ENCODE measurements at places on chromosomes 5 and 9. TPM values are rescaled to one million over a fixed set of nuclear protein-coding genes. Genes with fewer than 3 reads are reported as not detected.

DNA sequence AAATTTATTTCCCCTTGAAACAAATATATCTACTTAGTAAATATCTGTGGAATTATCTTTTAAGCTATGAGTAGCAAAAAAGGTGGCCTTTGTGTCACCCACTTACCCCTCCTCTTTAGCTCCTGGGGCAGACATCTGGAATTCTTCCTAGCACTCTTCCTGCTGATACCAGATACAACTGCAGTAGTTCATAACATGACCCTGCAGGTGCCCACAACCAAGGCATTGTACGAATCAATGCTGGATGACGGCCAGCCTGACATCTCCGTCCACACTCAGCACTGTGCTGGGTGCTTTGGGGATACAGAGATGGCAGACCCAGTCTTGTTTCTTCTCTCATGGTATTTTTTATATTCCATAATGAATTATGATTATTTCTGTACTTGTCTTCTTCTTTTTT lies 152.3 kb downstream of the GOLPH3 start:
- no peak for DNase-seq

GRCh38 chr9:88458716-88459465 lies 70.6 kb downstream of the SPIN1 start:
- no peak for DNase-seq

DNA sequence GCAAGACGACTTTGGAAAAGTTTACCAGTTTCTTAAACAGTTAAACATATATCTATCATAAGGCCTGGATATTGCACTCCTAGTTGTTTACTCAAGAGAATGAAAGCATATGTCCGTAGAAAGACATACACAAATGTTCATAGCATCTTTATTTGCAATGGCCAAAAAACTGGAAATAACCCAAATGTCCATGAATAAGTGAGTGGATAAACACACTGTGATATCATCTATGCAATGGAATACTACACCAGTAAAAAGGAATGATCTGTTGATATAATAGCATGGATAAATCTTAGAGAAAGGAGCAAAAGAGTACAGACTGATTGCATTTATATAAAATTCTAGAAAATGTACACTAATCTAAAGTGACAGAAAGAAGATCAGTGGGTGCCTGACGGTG lies 28.0 kb upstream of the VCAN start:
- DNase-seq: no peak

GRCh38 chr9:109906766-109907382 lies 126.9 kb downstream of the PALM2AKAP2 start:
- DNase-seq: no peak

- no peak for DNase-seq
Observed at GRCh38 chr9:137387114-137387890, 35.7 kb downstream of the EXD3 start.

FST gene
- 7.5 TPM for polyA plus RNA-seq

DNA sequence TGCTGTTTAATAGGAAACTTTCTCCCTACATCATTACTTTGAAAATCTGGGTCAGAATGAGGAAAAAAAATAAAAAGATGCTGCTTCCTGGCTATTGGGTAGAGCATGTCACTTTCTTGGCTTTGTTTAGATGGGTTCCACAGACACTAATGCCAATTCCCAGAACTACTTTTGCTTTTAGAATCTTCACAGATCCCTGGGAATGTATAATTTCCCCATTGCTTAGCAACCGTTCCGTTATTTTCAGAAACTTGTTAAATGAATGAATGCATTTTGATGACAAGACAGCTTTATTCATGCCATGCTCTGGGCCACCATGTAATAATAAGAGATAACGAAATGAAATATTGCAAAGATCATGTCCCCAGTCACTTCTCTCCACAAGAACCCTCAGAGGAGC lies 126.5 kb upstream of the TRPC7 start:
- no peak for DNase-seq

GRCh38 chr9:107043886-107044285 lies 180.9 kb downstream of the ZNF462 start:
- DNase-seq: no peak

GRCh38 chr9:76528642-76529190 lies 69.7 kb downstream of the GCNT1 start:
- DNase-seq: peak; percentile 71

DNA sequence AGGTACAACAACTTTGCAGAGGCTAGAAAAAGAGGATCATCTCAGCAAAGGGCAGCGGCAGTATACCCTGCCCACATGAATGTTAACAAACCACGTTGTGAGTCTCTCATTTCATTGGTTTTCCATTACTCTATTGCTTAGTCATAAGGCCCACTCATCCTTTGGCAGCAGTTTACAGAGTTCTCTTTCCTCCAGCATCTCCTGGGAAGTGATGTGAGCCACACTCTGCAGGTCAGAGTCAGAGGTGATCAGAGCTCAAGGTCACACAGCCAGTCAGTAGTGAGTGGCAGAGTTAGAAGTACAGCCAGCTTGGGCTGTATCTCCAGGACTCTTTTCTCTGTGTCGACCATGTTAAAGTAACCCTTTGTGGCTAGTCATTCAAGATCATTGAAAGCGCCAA lies 599.6 kb upstream of the GRAMD2B start:
- DNase-seq: no peak

DNA sequence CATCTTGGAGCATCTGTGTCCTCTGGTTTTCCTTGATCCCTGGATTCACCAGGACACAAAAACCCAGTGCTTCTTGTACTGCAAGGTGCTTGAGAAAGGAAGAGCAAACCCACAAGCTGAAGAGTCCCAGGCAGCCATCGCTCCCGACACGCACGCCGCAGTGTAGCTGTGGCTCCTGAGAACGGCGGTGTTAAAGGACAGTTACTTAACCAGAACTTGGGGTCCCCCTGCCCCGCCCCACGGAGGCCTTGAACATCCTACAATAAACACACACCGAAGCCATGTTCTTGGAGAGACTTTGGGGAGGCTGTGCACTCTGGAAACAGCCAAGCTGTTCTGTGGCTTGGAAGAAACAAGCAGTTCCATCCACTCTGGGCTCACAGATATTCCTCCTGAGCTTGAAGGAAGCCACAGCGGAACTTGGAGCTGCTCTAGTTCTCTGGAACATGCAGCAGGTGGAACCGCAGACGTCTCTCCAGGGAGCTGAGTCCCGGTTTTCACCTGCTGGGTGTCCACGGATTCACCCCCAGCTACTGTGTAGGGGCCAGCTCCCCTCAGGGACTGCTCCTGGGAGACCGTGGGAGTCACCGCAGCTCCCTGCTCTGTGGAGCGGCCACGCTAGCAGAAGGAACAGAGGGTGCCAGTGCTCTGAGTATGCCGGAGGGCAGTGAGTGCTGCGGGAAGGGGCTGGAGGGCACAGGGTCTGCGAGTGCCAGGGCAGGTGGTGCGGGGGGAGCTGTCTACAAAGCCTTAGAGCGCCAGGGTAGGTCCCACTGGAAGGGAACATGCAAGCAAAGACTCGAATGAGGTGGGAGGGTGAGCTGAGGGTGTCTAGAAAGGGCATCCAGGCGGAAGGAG lies 107.3 kb downstream of the ADAMTS2 start:
- no peak for DNase-seq

TMC1 gene
- not detected for polyA plus RNA-seq

PCDHA9 gene
- polyA plus RNA-seq: not detected

DNA sequence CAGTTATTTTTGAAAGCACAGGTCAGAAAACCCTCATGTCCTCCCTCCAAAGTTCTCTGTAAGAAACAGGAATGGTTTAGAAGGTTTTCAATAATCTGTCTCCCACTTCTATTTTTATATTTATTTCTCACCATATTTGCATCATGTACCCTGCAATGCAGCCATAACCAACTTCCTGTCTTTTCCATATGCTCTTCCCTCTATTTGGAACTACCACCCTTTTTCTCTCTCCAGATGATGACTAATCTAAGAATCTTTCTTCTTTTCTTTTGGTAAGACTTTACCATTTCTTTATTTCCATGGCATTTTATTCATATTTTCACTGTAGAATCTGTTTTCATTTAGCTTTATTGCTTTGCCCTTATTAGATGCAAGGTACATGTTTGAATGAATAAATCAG lies 33.9 kb downstream of the MAN2A1 start:
- no peak for DNase-seq

GRCh38 chr9:8494571-8494970 lies 695.0 kb upstream of the DMAC1 start:
- no peak for DNase-seq

- DNase-seq: no peak
Observed at GRCh38 chr9:115107701-115108100, 10.3 kb downstream of the TNC start.

DNA sequence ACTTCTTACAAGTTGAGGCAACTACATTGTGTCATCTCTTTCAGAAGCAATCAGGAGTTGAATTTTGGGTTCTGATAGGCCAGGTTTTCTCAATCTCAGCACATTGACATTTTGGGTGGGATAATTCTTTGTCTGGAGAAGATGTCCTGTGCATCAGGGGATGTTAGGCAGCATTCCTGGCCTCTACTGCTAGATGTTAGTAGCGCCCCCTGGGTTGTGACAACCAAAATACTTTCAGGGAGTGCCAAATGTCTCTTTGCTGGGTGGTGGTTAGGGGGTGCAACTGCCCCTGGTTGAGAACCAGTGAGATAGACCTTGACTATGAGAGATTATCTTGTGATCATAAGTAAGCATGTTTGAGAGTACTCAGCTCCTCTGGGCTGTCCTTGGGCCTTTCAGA lies 164.3 kb upstream of the KLF9 start:
- no peak for DNase-seq

- DNase-seq: no peak
Observed at GRCh38 chr5:35785601-35786085, 71.0 kb upstream of the IL7R start.

DNA sequence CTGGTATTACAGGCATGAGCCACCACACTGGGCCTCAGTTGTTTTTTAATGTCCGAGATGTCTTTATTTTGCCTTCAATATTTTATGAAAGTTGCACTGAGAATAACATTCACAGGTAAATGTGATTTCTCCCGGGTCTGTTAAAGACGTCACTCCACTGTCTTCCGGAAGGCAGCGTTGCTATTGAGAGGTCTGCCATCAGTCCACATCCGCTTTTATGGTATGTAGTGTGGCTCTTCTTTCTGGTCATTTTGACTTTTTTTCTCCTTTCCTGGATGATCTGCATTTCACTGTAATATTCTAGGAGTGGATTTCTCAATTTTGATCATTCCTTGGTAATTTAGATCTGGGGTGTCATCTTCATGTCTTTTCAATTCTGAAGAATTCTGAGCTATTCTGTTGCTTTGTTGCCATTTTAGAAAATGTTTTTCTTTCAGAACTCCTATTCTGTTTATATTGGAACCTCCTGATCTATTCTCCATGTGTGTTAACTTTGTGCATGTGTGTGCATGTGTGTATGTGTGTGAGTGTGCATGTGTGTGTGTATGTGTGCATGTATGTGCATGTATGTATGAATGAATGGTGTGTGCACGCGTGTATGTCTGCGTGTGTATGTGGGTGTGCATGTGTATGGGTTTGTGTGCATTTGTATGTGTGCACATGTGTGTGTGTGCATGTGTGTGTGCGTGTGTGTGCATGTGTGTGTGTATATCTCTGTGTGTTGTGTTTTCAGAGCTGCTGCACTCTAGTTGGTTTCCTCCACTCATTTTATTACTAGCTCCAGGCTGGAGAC lies 1.9 kb upstream of the LCN1 start:
- DNase-seq: no peak

DNA sequence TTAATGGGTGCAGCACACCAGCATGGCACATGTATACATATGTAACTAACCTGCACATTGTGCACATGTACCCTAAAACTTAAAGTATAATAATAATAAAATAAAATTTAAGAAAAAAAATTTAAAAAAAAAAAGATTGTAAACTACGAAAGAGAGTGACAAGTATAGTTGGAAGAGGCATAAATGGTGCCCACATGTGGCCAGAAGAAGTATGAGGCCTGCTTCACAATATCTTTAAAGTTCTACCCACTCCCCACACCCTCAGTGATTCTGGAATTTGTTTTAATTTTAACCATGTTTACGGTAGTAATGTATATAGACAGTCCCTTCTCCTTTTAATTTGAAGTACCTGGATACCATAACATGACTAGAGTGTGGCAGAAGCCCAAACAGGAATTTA lies 172.7 kb downstream of the CHSY3 start:
- DNase-seq: no peak

HTR1A gene
- not detected for polyA plus RNA-seq

- no peak for DNase-seq
Observed at GRCh38 chr9:1221298-1221697, 171.1 kb downstream of the DMRT2 start.

GRCh38 chr9:36517131-36517530 lies 55.6 kb upstream of the MELK start:
- DNase-seq: no peak

DNA sequence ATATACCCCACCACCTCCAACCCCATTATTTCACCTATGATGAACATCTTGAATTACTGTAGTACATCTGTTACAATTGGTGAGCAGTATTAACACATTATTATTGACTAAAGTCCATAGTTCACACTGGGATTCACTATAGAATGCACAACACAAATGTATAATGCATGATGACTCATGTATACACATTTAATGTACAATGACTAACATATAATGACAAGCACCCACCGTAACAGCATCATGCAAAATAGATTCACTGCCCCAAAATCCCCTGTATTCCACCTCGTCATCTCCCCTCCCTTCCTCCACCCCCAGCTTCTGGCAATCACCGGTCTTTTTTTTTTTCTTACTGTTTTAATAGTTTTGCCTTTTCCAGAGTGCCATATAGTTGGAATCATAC lies 47.1 kb upstream of the NEK6 start:
- no peak for DNase-seq

- DNase-seq: no peak
Observed at GRCh38 chr5:139903795-139904565, 108.4 kb downstream of the PSD2 start.

DNA sequence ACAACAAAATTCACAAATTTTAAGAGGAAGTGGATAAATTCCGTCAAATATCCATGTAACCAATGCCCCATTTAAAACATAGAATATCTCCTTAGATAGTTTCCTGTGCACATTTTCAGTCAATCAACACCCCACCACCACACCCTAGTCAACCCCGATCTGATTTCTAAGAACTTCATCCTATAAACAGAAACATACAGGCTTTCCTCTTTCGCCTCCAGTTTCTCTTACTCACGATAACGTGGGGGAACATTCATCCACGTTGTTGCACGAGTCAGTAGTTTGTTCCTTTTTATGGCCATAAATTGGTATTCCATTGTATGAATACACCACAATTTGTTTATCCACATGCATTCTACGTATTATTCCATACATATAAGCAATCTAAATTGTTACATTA lies 35.6 kb upstream of the TRIO start:
- no peak for DNase-seq

DNA sequence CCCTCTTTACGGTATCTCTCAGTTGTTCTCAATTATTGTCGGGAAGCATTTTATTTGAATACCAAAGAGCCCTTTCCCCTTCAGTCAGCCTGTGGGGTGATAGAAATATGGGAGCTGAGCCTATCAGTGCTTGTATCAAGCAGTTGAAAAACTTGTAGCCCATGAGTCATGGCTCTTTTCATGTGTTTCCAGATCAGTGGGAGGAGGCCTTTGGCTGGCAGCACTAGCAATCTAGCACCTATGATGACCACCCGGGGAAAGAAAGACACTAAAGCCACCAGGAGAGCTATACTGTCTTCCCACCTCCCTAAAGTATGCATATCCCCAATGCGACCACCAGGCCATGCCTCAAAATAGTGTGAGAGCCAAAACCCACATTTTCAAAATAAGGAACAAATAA lies 696.9 kb upstream of the C9orf72 start:
- DNase-seq: no peak
